ENCODE measurements at places on chromosomes 5 and 9. TPM values are rescaled to one million over a fixed set of nuclear protein-coding genes. Genes with fewer than 3 reads are reported as not detected.

DNA sequence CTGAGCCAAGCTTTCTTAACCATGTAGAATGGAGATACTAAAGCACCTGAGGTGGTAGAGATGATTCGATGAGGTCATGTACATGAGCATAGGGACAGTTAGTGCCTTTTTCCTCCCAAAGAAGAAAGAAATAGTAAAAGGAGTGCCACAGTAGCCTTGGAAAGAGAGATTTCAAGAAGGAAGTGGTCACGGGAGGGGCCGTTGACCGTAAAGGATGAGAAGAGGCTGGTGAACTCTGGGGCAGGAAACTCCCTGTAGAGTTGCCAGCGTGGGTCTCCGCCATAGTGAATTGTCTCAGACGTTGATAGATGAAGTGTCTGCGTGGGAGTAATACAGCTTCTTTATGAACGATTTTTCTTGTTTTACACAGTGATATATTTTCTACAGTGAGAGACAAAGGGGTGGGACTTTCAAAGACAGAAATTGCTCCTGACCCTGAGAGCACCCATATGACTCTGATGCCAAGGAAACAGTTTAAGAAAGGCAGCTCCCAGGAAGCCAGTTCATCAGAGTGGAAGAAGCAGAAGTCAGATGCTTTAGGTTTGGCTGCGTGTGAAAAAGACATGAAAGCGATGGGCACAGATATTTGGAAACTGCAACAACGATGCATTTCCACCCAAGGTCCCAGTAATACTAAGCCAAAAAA lies 41.3 kb downstream of the UGCG start:
- peak; percentile 62 for ATAC-seq

- no peak for ATAC-seq
Measured at GRCh38 chr5:147743678-147744374, 38.7 kb downstream of the JAKMIP2 start.

- no peak for ATAC-seq
Measured at GRCh38 chr5:93062548-93062947, 518.5 kb downstream of the NR2F1-AS1 start.

DNA sequence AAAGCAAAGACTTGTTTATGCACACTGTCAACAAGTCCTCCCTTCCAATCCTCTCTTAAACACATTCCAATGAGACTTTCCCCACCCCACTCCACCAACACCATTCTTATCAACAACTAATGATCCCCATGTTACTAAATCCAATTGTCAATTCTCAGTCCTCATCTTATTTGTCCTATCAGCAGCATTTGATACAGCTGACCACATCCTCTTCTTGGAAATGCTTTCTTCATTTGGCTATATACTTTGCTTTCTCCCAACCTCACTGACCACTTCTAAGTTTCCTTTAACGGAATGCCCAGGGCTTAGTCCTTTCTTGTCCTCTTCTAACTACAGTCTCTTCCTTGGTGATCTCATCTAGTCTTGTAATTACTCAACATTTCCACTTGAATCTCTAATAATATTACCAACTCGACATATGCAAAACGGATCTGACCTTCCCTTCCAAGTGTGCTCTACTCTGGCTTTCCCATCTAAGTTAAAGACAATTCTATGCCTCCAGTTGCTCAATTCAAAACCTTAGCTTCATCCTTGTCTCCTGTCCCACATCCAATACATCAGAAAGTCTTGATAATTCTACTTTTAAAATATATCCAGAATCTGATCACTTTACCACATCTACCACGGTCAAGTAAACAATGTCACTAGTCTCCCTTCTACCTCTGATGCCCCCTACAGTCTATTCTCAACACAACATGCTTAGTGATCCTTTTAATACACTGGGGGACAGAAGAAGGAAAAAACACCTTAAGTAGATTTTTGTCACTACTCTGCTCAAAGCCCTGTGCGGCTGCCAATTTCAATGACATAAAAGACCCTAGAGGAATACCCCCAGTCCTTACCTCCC lies 25.5 kb downstream of the AGTPBP1 start:
- ATAC-seq: no peak

The CDKN2A gene
- total RNA-seq: 7.7 TPM

Data from esophagus mucosa (tissue), 1 donor.